NCI-H2081 treated with DMSO at 0.1 percent for 48 hours (cell line): ENCODE measurements at places on chromosomes 3 and 15.

DNA sequence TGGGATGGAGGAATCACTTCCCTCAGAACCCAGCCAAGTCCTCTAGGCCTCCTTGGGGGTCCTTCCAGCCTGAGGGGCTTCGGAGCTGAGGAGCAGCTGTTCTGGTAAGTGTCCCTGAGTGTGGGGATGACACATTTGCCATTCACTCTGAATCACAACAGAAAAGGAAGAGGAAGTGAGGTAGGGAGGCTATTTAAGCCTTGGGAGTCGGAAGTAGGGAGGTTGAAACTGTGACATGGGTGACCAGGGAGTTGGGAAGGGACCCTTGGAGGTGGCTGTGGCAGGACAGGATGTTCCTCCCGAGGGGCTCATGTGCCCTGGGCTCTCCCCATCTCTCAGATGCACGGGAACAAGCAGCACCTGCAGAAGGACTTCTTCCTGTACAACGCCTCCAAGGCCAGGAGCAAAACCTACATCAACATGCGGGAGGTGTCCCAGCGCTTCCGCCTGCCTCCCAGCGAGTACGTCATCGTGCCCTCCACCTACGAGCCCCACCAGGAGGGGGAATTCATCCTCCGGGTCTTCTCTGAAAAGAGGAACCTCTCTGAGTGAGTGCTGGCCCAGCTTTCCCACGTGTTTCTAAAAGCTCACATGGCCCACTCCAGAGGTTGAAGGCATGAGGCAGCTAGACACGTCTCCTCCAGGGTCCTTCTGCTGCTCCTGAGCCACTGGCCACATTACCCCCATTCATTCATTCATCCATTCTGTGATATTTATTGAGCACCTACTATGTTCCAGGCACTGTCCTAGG, 43.3 kb downstream of the CAPN3 start:
- DNase-seq = no peak

GRCh38 chr3:182182531-182182968, 470.8 kb downstream of the SOX2 start:
- DNase-seq = no peak

GRCh38 chr15:50543556-50543955, 2.9 kb downstream of the USP50 start:
- DNase-seq = no peak

- DNase-seq = no peak
Observed at GRCh38 chr3:125232401-125232800, 19.9 kb upstream of the SLC12A8 start.

GRCh38 chr15:56608993-56609392, 124.3 kb downstream of the ZNF280D start:
- DNase-seq = no peak

DNA sequence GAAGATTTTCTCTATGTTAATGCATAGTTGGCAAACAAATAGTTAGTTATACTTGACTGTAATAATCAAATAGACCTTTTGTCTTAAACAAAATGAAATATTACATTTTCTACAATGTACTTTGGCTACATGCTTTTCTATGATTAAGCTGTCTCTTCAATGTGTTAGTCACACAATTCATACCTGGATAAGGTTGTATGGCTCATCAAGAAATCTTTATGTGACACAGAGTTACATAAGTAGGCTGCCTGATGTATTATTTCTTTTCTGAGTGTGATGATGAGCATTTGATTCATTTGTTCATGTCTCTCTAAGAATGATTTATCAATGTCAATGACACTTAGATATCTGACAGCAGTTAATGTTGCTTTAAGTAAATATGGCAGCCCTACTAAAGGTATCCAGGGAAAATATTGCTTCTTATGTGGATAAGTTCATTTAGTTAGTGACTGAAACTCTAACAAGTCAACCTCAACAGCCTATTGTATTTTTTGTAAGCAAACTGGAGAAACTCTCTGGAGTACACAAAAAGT, 157.4 kb upstream of the SOX2 start:
- no peak for DNase-seq

GRCh38 chr15:71078506-71079207, 36.6 kb upstream of the THSD4 start:
- DNase-seq = no peak

GRCh38 chr3:43180694-43181093, 74.8 kb upstream of the POMGNT2 start:
- DNase-seq = no peak

- DNase-seq = no peak
Observed at GRCh38 chr15:100147828-100148227, 193.9 kb downstream of the ADAMTS17 start.

DNA sequence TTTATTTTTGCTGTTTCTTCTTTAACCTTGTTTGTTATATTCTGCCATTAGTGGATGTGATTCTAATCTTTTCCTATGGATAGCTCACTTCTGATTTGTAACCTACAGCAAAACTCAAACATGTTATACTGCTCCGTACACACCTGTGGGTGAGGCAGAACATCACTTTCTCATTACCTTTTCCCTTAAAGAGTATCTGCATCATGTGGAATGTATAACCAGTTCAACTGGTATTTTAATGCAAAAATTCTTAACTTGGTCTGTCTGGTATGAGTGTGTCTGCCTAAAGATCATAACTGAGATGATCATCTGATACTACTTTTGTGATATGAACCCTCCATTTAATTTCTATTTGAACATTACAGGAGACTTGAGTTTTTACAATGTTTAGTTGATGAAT, 13.0 kb upstream of the UPK1B start:
- no peak for DNase-seq

DNA sequence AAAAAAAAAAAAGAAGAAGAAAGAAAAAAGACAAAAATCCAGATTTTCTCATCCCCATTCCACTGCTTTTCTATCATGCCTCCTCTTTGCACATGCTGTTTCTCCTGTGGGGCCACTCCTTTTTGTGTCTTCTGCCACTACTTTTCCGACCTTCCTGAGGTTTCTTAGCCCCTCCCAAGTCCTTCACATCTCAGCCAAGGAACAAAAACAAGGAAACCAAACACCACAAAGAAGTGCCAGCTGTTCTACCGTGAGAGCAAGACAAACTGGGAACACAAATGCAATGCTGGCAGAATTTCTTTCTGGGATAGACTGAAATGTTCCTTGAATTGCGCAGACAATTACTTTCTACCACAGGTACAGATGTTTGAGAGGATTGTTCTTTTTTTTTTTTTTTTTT, 83.2 kb downstream of the MB21D2 start:
- no peak for DNase-seq

GRCh38 chr15:58548308-58549012, 116.7 kb downstream of the LIPC start:
- DNase-seq = no peak

- DNase-seq = no peak
Observed at GRCh38 chr15:84749111-84749991, 959 bp downstream of the ZNF592 start.

GRCh38 chr15:97995881-97996603, 35.5 kb downstream of the ARRDC4 start:
- no peak for DNase-seq

DNA sequence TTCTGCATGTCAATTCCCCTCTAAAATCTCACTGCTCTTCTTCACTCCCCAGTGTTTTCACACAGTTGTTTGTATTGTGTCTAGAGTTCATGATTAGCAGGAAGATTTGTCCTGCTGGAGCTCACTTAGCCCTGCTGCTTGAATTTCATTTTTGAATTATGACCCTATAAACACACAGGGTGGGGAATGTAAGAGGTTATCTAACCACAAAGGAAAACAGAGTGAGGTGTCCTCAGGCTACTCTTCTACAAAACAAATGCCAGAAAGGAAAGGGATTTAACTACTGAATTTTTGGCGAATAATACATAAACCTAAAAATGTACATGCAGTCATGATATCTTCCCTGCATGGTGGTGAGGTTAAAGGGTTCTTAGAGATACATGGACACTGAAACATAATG, 215.1 kb upstream of the CNTN4 start:
- DNase-seq = no peak

DNA sequence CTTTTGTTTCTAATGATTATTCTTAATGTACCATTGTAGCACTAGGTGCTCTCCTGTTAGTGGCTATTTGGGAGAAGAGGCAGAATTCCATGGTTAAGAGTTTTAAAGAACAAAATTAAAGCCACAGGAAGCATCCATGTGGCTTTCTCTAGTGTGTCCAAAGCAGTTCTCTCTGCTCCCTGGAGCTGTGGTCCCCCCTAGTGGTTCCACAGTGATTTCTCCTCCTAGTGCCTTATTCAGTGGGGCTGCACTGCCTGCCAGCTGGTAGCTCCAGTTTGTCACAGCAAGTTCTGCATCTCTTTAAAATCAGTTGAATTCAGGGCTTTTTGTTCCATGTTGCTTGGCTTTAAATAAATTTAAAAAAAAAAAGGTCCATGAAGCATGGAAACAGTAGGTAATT, 39.6 kb upstream of the FAM98B start:
- no peak for DNase-seq

- DNase-seq = no peak
Observed at GRCh38 chr3:125154800-125155269, 57.7 kb downstream of the SLC12A8 start.

GRCh38 chr15:24948495-24948894, 6.3 kb upstream of the SNRPN start:
- no peak for DNase-seq

GRCh38 chr3:128727996-128728395, 2.0 kb downstream of the RAB7A start:
- DNase-seq = no peak

- no peak for DNase-seq
Observed at GRCh38 chr15:88331291-88331690, 74.8 kb upstream of the NTRK3 start.

GRCh38 chr15:72086010-72086697, 31.8 kb downstream of the MYO9A start:
- no peak for DNase-seq

DNA sequence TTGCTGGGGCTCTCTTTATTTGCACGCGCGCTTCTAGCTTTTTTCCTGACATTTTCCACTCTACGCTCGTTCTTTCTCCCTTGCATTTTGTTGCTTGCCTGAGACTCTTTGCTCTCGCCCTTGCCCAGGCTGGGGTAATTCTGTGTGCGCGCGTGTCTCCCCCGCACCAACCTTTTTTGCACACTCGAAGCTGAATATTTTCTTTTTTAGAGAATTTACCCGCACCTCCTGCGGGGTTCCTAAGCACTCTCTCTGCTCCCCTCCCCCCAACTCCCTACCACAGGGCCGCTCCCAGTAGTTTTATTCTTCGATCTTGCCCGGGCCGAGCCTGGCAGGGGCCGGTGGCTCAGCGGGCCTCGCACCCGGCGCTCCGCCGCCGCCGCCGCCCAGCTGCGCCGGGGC, 732 bp downstream of the FAM43A start:
- no peak for DNase-seq

DNA sequence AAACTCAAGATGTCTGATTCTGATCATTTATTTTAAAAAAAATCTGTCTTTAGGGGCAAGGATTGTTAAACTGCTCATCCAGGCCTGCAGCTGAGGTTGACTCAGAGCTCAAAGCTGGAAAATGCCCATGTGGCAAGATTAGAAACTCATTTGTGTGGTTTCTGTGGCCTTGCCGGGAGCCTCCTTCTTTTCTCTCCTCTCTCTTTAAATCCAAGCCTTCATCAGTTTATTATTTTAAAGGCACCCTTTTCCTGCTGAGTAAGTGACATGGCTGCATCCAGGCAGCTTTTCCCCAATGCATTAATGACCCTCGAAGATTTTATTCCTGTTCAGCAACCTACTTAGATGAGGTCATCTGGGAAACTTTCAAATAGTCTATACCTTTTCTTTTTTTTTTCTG, 221.3 kb upstream of the CDIN1 start:
- DNase-seq = no peak

DNA sequence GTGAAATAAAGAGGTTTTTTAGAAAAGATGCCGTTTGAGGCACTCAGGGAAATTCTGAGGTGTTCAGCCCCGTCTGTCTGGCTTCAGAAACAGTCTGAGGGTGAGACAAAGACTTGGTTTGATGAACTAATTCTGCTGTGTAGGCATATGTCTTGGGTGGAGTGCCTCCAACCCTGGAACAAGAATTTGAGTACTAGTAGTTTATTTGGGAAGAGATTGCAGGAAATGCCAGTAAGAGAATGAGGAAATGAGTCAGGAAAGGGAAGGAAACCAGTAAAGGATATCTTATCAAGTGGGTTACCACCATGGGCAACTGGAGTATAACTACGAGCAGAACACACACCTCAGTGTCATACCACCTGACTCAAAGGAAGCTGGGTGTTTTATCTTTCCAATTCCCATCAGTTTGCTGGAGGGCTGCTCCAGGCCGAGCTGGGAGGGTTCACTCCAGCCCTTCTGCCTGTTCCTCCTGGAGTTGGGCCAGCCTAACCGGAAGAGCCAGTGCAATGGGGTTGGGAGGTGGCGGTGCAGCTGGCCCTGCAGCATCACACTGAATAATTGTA, 75.3 kb downstream of the TGFBR2 start:
- DNase-seq = no peak

GRCh38 chr3:16468336-16469098, 45.0 kb downstream of the RFTN1 start:
- DNase-seq = peak; percentile 68

- DNase-seq = no peak
Observed at GRCh38 chr3:109112946-109113760, 4.8 kb downstream of the MORC1 start.

GRCh38 chr15:82999905-83000671, 11.4 kb downstream of the C15orf40 start:
- DNase-seq = peak; percentile 9

DNA sequence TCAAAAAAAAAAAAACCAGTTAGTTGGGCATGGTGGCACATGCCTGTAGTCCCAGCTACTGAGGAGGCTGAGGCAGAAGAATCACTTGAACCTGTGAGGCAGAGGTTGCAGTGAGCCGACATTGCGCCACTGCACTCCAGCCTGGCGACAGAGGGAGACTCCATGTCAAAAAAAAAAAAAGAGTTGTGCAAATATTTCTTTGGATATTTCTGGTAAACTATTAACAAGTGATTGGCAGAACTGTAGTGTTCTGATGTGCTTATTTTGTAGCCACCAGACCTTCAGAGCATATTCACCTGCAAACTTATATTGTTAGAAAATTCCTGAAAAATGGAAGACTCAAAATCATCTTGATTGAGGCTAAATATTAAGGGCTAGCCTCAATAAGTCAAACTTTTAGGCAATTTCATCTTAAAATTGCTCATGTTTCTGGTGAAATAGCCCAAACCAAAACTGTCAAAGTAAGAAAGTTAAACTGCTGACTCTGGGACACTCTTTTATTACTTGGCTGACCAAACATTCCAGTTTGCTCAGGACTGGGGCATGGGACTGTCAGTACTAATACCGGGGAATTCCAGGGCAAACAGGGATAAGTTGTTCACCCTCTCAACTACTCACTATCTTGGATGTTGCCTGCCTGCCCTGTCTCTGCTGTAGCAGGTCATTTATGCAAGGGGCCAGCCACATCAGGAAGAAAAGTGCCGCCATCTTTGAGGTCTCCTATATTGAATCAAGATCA, 37.0 kb downstream of the ABHD2 start:
- DNase-seq = no peak

DNA sequence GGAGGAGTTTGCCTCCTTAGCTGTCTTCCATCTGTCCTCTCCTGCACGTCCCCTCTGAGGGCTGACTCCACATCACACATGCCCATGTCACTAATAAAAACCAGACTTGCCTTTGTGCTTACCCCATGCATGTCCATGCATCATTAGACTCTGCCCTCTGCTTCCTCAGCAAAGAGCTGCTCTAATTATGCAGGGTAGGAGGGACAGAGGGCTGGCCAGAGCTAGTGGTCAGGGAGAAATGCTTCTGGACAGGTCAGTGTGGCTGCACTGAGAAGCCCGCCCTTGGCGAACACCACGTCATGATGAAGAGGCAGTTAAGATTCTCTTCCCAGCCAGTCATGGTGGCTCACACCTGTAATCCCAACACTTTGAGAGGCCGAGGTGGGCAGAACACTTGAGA, 8.9 kb downstream of the CA12 start:
- no peak for DNase-seq
